Adrenal gland (tissue), 19 donors: ENCODE measurements at places on chromosomes 5 and 9.

DNA sequence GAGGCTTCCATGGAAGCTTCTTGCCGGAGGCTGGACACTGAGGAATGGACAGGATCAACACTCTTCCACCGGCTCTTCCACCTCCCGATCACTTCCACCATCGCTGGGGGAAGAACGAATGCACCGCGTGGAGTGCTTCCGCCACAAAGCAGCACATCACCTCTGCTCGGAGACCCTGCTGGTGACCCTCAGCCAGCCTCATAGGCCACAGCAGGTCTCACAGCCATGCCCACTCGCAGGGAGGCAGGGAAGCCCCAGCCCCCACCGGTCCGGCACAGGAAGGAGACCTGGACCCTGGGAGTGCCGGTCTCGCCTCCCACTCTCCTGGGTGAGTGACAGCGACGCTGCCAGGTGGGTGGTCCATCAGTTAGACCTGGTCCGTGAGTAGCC, 4.7 kb downstream of the MRPL36 start:
- no peak for DNase-seq
- peaks cover 4% of the 10 kb centered on the region for H3K4me1 ChIP-seq
- no peak overlapping the region for H3K4me3 ChIP-seq
- H3K27me3 ChIP-seq = no peaks in the 10 kb centered on the region

- peak; percentile 44 for DNase-seq
- peaks cover 17% of the 10 kb centered on the region for H3K4me1 ChIP-seq
- no peak overlapping the region for H3K27ac ChIP-seq
- H3K4me3 ChIP-seq = no peak overlapping the region
Measured at GRCh38 chr5:38433160-38433861, 123.1 kb downstream of the LIFR start.

GRCh38 chr9:38047301-38048251, 21.5 kb downstream of the SHB start:
- peak overlapping the region; percentile 63 for H3K27ac ChIP-seq
- no peaks in the 10 kb centered on the region for H3K27me3 ChIP-seq
- DNase-seq = peak; percentile 86
- H3K36me3 ChIP-seq = no peaks in the 10 kb centered on the region
- H3K4me3 ChIP-seq = no peak overlapping the region

DNA sequence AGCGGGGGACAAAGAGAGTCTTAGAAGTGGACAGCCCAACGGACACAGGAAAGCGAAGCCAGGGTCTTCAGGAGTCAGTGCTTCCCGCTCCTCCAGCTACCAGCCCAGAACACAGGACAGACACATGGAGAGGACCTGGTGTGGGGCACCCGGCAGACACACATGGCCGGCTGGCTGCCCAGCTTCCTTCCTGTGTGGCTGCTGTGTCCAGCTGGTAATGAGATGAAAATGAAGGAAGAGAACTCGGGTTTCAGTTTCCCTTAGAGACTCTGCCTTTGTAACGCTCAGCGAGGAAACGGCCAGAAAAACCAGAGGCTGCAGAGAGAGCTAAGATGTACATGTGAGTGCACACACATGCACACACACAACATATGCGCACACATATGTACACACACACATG, 87.5 kb downstream of the SECISBP2 start:
- H3K27me3 ChIP-seq = no peaks in the 10 kb centered on the region
- peak overlapping the region; percentile 68 for H3K27ac ChIP-seq
- DNase-seq = no peak
- H3K4me1 ChIP-seq = no peaks in the 10 kb centered on the region

DNA sequence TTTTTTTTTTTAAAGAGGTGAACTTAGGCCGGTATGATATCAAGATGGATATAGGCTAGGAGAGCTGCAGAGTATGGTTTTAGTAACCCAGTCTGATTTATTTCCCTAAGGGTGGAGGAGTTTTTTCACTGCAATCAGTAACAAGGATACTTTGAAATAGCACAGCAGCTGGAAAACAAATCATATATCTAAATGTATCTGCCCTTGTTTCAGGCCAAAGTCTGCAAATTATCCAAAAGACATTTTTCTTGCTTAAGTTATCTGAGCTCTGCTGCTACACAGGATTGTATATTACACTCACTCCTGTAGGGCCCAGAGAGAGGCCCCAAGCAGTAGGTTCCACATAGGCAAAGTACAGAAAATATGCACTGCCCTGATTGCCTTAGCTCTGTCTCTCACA, 222.4 kb downstream of the NTRK2 start:
- no peaks in the 10 kb centered on the region for H3K4me1 ChIP-seq
- H3K4me3 ChIP-seq = no peak overlapping the region
- H3K36me3 ChIP-seq = no peaks in the 10 kb centered on the region
- H3K27me3 ChIP-seq = no peaks in the 10 kb centered on the region

GRCh38 chr5:178234750-178235587, 2.4 kb upstream of the PHYKPL start:
- peaks cover 66% of the 10 kb centered on the region for H3K4me1 ChIP-seq
- no peaks in the 10 kb centered on the region for H3K36me3 ChIP-seq
- no peak overlapping the region for H3K27ac ChIP-seq
- peak; percentile 86 for DNase-seq
- H3K4me3 ChIP-seq = no peak overlapping the region

DNA sequence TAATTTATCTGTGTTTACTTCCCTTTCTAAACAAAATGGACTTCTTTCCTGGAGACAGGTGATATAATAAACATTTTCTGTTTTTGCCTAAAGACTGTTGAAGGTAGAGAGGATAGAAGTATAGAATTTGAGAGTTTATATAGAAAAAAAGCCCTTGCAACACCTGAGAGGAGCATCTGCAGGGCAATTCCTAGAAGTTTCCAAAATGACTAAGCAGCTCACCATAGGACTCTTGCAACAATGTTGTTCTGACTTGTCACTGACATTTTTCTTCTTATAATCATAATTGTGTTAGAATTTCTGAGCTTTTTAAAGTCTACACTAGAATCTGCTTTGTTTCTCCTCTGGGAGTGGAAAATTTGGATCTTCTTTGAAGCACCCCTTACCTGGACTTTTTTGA, 216.8 kb downstream of the TUSC1 start:
- no peak for DNase-seq
- H3K36me3 ChIP-seq = no peaks in the 10 kb centered on the region
- no peak overlapping the region for H3K27ac ChIP-seq
- no peak overlapping the region for H3K4me3 ChIP-seq

- peak; percentile 80 for DNase-seq
- H3K27ac ChIP-seq = no peak overlapping the region
- H3K4me1 ChIP-seq = no peaks in the 10 kb centered on the region
- no peaks in the 10 kb centered on the region for H3K36me3 ChIP-seq
Measured at GRCh38 chr9:94603259-94604160, 9.9 kb upstream of the FBP2 start.

- H3K4me3 ChIP-seq = no peak overlapping the region
- no peaks in the 10 kb centered on the region for H3K36me3 ChIP-seq
- no peaks in the 10 kb centered on the region for H3K4me1 ChIP-seq
- H3K27ac ChIP-seq = no peak overlapping the region
- no peak for DNase-seq
- no peaks in the 10 kb centered on the region for H3K27me3 ChIP-seq
Measured at GRCh38 chr9:16272776-16273175, 597.7 kb downstream of the BNC2 start.

GRCh38 chr5:144697847-144698262, 527.2 kb downstream of the KCTD16 start:
- no peak for DNase-seq
- no peak overlapping the region for H3K27ac ChIP-seq
- no peak overlapping the region for H3K4me3 ChIP-seq
- H3K4me1 ChIP-seq = no peaks in the 10 kb centered on the region

DNA sequence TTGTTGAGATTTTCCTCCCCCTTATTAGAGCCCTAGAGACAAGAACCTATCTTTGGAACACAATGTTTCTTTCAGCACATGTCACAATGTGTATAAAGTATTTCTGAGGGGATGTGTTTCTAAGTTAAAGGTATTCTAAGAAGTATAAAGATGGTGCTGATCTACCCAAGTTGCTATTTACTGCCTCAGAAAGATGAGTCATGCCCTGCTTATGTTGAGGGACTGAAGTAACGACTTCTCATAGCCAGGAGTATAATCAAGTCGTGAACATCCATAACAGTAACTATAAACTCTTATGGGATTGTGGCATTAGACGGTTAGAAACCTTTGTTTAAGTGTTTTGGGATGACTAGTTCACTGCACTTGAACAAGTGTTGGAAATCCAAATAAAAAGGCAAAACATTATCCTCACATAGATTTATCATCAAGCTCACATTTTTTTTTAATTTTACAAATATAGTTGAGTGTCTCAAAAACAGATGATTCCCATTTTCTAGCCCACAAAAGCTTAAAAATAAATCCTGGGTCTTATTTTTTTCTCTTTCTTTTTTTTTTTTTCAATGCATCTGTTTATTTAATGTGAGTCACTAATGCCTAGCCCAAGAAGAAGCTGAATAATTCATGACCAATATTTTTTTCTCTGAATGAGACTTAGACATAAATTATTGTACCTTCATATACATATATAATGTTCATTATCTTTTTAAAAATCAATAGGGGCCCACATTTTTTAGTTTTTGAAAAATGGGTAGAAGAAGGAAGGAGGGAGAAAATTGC, 12.2 kb upstream of the TMEM252 start:
- no peaks in the 10 kb centered on the region for H3K27me3 ChIP-seq
- H3K4me3 ChIP-seq = no peak overlapping the region
- no peak for DNase-seq
- H3K27ac ChIP-seq = no peak overlapping the region
- no peaks in the 10 kb centered on the region for H3K36me3 ChIP-seq

GRCh38 chr5:91374893-91375520, 8.1 kb downstream of the ARRDC3 start:
- peak overlapping the region; percentile 17 for H3K4me3 ChIP-seq
- H3K27me3 ChIP-seq = no peaks in the 10 kb centered on the region
- H3K4me1 ChIP-seq = peaks cover 33% of the 10 kb centered on the region

DNA sequence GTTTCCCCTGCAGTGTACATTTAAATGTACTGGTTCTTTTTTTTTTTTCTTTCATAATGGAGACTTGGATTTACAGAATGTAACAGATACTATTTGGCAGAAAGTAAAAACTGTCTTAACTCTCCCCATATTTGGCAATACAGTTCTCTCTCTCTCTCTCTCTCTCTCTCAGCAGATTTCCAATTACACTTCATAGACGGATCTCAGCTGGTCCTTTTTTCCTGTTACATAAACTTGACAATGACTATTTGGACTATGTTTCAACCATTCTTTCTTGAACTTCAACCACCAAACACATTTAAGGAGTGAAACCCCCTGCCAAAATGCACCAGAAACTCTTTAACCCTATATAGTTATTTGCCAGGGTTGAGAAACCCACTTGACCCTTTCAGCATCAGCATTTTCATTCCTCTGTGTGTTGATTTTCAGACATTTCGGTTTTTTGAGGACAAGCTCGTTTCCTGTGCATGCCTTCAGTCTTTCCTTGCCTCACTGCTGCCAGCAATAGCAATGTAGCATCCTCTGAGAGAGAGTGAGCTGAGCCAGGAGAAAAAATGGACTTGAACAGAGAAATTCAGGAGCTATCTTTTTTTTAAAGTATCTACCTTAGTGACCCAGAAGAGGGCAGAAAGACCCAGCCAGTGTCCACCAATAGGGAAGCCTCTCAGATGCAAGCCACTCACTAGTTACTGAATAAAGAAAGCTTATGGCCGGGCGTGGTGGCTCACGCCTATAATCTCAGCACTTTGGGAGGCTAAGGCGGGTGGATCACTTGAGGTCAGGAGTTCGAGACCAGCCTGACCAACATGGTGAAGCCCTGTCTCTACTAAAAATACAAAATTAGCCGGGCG, 26.0 kb upstream of the GNA14 start:
- no peak for DNase-seq
- no peaks in the 10 kb centered on the region for H3K36me3 ChIP-seq
- no peaks in the 10 kb centered on the region for H3K27me3 ChIP-seq
- no peaks in the 10 kb centered on the region for H3K4me1 ChIP-seq

- no peaks in the 10 kb centered on the region for H3K4me1 ChIP-seq
- H3K36me3 ChIP-seq = no peaks in the 10 kb centered on the region
- no peak overlapping the region for H3K4me3 ChIP-seq
- H3K27me3 ChIP-seq = no peaks in the 10 kb centered on the region
- no peak for DNase-seq
Measured at GRCh38 chr5:56676091-56676768, 139.1 kb upstream of the MAP3K1 start.

- H3K4me3 ChIP-seq = no peak overlapping the region
- DNase-seq = no peak
- no peak overlapping the region for H3K27ac ChIP-seq
Measured at GRCh38 chr9:125655691-125656410, 51.2 kb downstream of the MAPKAP1 start.

DNA sequence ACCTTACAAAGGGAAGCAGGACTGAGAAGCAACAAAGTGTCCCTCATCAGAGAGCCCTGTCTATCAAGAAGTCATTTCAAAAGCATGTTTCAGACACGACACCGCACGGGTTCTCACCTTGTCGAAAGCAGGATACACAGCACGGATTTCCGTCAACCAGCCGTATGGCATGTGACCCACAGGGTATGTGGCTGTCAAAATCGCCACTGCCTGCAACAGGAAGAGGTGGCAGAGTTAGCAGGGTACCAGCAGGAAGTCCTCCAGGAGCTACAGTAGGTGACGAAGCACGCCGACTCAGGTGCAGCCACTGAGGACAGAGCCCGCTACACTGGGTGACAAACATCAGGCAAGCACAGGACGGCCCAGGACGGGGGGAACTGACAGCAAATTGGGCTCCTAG, 81.2 kb downstream of the OTULIN start:
- no peak overlapping the region for H3K4me3 ChIP-seq
- DNase-seq = no peak
- no peaks in the 10 kb centered on the region for H3K4me1 ChIP-seq
- H3K27ac ChIP-seq = no peak overlapping the region
- H3K27me3 ChIP-seq = no peaks in the 10 kb centered on the region

- no peak for DNase-seq
- no peak overlapping the region for H3K4me3 ChIP-seq
- H3K36me3 ChIP-seq = no peaks in the 10 kb centered on the region
- H3K4me1 ChIP-seq = no peaks in the 10 kb centered on the region
Measured at GRCh38 chr9:27659001-27659400, 85.7 kb upstream of the C9orf72 start.

GRCh38 chr5:54309276-54309675, 1.1 kb downstream of the ARL15 start:
- H3K27me3 ChIP-seq = no peaks in the 10 kb centered on the region
- no peak overlapping the region for H3K27ac ChIP-seq
- H3K36me3 ChIP-seq = no peaks in the 10 kb centered on the region
- peaks cover 21% of the 10 kb centered on the region for H3K4me1 ChIP-seq
- no peak overlapping the region for H3K4me3 ChIP-seq

- H3K36me3 ChIP-seq = no peaks in the 10 kb centered on the region
- no peaks in the 10 kb centered on the region for H3K4me1 ChIP-seq
- H3K27me3 ChIP-seq = no peaks in the 10 kb centered on the region
- H3K4me3 ChIP-seq = no peak overlapping the region
- H3K27ac ChIP-seq = no peak overlapping the region
- no peak for DNase-seq
Measured at GRCh38 chr5:131513780-131514179, 121.2 kb downstream of the RAPGEF6 start.

- H3K4me1 ChIP-seq = no peaks in the 10 kb centered on the region
- no peaks in the 10 kb centered on the region for H3K27me3 ChIP-seq
- no peaks in the 10 kb centered on the region for H3K36me3 ChIP-seq
- DNase-seq = peak; percentile 12
Measured at GRCh38 chr5:68932830-68933434, 160.9 kb upstream of the SLC30A5 start.
